Frontal cortex (tissue), 4 donors: ENCODE measurements at places on chromosomes 6 and 20.
A peak's percentile ranks its signal among the peaks of the same experiment; 100 is the strongest.

DNA sequence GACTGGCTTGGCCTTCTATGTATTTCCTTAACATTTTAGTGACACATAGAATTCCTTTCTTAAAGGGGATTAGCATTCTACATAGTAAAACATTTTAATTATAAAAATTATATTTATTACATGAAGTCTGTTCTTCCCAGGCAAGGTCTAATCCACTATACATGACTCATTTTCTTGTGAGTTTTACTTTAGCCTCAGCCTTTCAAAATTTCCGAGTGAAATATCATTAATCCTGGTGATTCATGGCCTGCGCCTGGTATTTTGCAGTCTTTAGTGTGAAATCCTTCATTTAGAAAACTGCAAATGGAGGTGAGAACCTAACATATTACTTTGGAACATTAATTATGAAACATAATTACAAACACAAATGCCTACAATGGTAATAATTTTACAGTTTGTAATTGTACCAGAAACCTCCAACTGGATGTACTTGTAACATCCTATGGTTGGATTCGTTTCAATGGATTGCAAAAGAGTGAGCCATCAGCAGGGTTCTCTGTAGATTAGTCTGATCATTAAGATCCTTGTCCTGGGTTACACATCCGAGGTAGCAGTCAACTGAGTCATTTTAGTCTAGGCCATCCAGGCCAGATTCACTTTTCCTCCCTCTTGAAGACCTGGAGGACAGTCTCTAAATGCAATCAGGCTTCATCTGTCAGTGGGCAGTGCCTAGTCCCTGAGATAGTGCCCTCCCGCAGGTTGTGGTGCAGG, 272.0 kb downstream of the PACRG start:
- DNase-seq, result no peak

GRCh38 chr20:34634392-34634791, 42.5 kb downstream of the PIGU start:
- DNase-seq, result no peak

- DNase-seq, result no peak
These were observed 210.9 kb downstream of the TINAG start for GRCh38 chr6:54519161-54519560.

DNA sequence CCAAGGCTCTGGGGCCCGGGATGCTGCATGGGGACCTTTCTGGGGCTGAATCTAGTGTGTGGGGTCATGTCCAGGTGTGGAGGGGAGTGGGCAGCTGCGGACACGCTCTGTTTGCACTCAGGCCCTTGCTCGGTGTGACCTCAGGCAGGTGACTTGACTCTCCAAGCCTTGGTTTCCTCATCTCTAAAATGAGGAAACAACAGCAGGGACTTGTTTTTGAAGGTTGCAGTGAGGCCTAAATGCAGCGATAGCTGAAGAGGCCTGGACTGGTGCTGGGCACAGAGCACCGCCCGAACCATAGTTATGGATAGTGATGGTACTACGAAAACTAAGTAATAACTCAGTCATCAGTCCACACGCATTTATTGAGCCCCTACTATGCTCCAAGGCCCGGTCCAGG, 91.8 kb downstream of the NOL4L start:
- DNase-seq, result no peak

DNA sequence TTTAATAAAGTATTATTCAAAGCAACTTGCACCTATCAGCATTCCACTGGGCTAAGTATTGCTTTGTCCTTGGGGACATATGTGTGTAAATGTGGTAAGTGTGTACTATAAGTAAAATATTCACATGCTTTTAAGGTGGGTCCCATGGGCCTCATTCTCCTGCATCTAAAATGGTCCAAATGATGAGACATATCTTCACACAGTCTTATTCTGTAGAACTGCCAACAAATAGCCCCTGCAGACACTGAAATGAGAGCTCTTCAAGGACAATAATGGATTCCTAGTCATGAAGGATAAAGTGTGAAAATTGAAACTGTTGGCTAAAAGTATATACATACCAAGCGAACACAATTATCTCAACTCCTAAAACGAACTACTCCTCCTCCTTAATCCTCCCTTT, 81.8 kb downstream of the SMLR1 start:
- DNase-seq, result no peak

DNA sequence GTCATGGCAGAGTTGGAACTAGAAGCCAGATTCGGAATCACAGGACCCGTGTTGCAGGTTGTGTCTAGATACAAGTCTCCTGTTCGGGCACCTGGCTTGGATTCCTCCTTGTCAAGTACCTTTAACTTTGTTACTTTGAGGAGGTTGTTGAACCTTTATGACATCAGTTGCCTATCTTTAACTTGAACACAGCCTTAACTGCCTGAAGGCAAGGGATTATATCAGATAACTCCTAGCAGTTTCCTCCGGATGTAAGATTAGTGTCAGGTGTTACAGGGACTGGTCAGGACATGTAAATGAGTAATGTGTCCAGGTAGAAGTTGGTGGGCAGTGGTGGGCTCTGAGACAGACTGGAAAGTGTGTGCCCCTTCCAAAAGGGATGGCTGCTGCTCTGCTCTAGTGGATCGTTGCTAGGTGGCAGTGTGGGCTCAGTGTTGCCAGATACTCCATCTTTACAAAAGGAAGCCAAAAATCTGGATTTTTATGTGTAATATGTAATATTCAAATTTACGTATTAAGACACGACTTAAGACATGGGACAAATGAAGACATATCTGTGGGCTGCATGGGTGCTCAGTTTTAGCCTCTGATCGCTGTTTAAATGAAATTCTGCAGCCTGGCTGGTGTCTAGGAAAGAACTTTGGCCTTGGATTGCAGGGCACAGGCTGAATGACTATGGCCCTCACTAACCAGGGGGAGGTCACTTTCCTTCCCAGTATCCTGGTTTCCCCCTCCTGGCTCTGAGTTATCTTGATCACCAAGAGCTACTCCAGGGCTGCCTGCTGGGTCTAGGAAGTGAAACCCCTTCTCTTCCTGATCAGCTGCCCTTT, 27.1 kb downstream of the CHMP4B start:
- DNase-seq, result no peak

GRCh38 chr6:47337519-47337918, 27.8 kb upstream of the TNFRSF21 start:
- no peak for DNase-seq

GRCh38 chr6:124870611-124871459, 91.4 kb upstream of the RNF217 start:
- peak; percentile 13 for DNase-seq

GRCh38 chr6:53758496-53758895, 36.3 kb upstream of the LRRC1 start:
- DNase-seq, result no peak

DNA sequence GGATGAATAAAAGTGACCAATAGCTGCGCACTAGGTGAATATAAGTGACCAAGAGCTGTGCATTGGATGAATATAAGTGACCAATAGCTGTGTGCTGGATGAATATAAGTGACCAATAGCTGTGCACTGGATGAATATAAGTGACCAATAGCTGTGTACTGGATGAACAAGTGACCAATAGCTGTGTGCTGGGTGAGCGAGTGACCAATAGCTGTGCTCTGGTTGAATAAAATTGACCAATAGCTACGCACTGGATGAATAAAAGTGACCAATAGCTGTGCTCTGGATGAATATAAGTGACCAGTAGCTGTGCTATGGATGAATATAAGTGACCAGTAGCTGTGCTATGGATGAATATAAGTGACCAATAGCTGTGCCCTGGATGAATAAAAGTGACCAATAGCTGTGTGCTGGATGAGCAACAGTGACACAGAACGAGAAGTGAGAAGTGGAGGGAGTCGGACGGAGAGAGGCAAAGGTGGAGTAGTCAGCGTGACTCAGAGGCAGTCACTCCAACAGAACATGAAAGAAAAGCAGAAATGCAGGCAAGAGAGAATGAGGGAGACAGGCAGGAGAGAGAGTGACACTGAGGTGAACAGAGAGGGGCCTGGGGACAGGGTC, 38.5 kb downstream of the RBM38 start:
- no peak for DNase-seq

DNA sequence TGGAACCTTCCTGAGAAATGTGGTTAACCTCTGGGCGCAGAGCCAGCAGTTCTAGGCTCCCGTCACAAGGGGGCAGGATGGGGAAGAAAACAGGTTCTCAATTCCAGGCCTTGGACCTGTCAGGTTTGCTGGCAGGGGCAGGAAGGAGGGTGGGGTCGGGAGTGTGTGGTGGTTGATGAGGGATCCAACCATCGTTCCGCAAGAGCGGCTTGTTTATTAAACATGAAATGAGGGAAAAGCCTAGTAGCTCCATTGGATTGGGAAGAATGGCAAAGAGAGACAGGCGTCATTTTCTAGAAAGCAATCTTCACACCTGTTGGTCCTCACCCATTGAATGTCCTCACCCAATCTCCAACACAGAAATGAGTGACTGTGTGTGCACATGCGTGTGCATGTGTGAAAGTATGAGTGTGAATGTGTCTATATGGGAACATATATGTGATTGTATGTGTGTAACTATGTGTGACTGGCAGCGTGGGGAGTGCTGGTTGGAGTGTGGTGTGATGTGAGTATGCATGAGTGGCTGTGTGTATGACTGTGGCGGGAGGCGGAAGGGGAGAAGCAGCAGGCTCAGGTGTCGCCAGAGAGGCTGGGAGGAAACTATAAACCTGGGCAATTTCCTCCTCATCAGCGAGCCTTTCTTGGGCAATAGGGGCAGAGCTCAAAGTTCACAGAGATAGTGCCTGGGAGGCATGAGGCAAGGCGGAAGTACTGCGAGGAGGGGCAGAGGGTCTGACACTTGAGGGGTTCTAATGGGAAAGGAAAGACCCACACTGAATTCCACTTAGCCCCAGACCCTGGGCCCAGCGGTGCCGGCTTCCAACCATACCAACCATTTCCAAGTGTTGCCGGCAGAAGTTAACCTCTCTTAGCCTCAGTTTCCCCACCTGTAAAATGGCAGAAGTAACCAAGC, 29.6 kb downstream of the SRSF3 start:
- DNase-seq, result peak; percentile 84

GRCh38 chr6:34514112-34514511, 42.0 kb downstream of the SPDEF start:
- DNase-seq, result no peak

DNA sequence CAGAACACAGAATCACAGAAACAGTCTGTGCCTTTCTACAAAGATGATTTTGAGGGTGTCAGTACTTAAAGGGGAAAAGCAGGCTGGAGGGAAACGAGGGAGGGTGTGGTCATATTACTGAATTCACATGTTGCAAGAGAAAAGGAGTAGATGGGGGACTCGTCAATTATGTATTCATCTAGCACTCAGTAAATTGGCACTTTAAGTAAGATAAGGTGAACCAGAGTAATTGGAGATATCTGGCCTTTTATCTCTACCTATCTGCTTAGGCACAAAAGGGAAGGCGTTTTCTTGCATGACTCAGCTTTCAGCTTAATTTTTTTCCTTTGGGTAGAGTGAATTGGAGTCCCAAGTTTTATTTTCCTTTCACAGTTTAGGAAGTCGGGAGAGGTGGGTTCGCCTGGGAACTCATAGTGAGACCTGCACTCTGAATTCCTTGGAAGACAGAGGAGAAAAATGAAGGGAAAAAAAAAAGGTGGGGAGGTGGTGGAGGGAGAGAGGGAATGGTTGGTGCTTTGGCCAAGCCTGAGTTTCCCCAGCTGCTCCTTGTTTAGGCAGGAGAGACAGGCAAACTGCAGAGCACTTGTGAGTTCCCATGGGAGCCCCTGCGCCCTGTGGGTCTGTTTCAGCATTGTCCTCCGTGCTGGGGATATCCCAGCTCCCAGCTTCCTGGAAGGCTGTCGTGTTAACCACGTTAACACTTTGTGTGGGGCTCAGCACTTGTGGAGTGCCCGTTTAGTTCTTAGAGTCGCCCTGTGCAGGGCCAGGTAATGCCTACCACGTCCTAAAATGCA, 19.7 kb upstream of the GTSF1L start:
- DNase-seq, result no peak

GRCh38 chr6:56328728-56329090, 81.3 kb upstream of the COL21A1 start:
- no peak for DNase-seq

DNA sequence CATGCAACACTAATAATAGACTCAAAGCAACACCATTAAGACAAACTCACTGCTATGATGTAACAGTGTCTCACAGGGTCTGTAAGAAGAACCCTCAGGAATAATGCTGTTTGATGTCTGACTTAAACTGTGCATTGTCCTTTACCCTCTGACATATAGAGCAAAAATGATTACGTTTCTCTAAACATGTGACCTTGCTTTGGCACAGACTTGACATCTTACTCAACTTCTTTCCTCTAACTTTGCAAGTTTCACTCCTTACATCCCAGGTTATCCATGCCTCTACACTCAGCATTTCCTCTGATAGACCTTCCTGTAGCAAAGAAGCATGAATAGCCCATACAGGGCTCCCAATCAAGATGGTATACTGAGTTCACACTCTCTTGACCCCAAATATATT, 252.7 kb downstream of the UST start:
- DNase-seq, result no peak

- no peak for DNase-seq
These were observed 383.2 kb downstream of the CD83 start for GRCh38 chr6:14500809-14501208.

DNA sequence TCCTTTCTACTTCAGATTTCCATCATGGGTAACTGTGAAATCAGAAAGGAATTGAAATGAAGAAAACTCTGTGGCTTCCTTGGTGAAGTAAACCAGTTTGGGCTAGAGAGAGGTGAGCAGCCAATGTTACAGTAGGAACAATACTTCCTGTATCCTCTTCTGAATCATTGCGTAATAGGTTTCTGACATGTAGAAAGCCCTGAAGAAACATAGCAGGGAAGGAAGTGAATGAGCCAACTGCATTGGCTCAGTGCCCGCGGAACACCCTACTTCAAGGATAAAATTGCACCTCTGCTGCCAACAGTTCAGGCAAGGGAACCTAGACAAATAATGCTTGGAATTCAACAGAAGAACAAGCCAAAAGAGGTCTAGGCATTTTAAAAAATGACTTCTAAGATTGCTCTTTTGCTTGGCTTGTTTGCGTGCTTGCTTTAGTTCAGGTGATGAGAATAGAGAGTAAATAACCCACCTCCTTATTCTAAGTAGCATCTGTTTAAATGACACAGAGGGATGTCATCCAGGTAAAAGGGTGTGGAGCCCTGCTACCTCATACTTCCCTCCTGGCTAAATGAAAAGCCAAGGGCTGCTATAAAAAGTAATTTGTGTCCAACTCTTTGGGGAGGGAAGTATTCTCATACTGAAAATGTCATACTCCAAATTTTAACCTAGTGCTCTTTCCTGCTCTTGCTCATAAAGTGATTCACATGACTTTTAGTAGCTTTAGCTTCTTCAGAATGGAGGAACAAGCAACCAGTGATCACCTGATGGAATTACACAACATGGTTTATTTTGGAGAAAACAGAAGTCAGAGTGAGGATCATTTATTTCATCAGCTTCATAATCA, 30.0 kb upstream of the AKIRIN2 start:
- DNase-seq, result peak; percentile 33
